Panc1 (cell line): ENCODE measurements at places on chromosomes 3 and 15. TPM values are rescaled to one million over a fixed set of nuclear protein-coding genes. Genes with fewer than 3 reads are reported as not detected.

- DNase-seq = no peak
Measured at GRCh38 chr3:140711390-140712035, 33.6 kb downstream of the TRIM42 start.

GRCh38 chr15:78950343-78950742 is 5.5 kb upstream of the CTSH start:
- DNase-seq = no peak

The U2SURP gene
- total RNA-seq = 135 TPM

GRCh38 chr3:37985637-37986320 is 4.8 kb upstream of the VILL start:
- no peak for DNase-seq

GRCh38 chr3:28840976-28841376 is 439.9 kb upstream of the RBMS3 start:
- no peak for DNase-seq

DNA sequence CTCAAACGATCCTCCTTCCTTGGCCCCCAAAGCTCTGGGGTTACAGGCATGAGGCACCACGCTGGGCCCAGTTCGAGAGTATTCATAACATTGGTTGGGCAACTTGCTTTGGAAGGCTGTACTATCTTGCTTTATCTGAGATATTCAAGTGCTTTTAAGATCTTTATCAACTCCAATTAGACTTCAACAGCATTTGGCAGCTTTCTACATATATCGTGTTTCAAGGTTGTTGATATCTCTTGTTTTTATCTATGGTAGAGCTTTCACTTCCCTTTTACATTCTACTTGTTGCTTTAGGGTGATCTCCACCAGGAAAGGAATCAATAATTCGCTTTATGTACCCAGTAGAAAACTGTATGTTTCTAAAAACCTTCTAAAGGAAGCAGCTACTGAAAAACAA is 395.3 kb downstream of the IL5RA start:
- DNase-seq = no peak

The KLHL6 gene
- 0.03 TPM for total RNA-seq

DNA sequence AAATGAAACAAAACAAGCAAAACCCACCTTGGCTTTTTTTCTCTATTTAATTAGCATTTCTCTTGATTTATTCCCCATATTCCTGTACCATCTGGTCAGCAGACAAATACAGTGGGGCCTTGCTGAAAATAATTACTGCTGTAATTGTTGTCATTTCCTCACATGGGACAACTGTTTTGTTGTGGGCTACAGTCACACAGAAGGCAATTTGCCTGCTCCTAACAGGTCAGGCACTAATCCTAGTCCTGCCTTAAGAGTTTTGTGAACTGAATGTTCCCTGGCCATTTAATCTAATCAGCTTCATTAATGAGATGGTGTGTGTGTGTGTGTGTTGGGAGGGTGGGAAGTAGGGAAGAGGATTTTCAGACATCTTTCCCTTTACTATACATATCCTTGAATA is 11.6 kb downstream of the TRPC1 start:
- DNase-seq = no peak

- DNase-seq = no peak
Measured at GRCh38 chr3:126102530-126102951, 18.6 kb upstream of the SLC41A3 start.

GRCh38 chr15:52498706-52499105 is 30.0 kb downstream of the MYO5A start:
- DNase-seq = no peak

The CKMT1B gene
- total RNA-seq = 2.4 TPM

DNA sequence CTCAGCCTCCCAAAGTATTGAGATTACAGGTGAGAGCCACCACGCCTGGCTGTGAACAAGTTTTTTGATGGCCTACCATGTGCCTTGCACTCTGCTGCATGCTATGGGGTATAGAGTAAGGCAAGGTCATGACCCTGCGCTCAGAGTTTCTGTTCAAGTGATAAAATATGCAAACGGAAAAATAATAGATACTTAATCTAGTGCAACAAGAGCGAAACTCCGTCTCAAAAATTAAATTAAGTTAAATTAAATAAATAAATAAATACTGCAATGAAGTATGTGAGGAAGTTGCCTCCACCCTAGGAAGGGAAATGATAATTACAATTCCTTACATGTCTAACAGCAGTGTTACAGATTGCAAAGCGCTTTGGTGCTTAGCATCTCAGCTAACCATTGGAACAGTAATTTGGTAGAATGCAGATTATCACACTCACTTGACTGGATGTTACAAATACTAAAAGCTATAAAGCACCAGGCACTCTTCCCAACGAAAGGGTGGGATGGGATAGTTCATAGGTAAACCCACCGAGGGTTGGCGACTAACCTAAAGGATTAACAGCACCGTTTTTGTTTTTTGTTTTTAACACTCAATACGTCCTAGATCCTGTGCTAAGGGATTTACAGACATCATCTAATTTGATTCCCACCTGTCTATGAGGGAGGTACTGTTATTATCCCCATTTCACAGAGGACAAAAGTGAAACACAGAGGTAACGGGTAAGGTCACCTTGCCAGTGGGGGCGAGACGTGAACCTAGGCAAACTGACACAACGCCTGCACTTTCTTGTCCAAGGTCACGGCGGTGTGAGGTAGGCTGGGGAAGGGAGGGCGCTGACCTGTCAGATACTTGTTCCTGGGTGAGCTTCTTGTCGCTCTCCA is 793 bp upstream of the FANCD2 start:
- DNase-seq = no peak

GRCh38 chr3:56468184-56469106 is at the start of gene ERC2:
ERC2 (minus strand) TSS chr3:56468467.
- no peak for DNase-seq

The CCDC14 gene
- 57.7 TPM for total RNA-seq

- DNase-seq = no peak
Measured at GRCh38 chr3:151142929-151143328, 57.5 kb downstream of the MED12L start.

The SPINK8 gene
- not detected for total RNA-seq

DNA sequence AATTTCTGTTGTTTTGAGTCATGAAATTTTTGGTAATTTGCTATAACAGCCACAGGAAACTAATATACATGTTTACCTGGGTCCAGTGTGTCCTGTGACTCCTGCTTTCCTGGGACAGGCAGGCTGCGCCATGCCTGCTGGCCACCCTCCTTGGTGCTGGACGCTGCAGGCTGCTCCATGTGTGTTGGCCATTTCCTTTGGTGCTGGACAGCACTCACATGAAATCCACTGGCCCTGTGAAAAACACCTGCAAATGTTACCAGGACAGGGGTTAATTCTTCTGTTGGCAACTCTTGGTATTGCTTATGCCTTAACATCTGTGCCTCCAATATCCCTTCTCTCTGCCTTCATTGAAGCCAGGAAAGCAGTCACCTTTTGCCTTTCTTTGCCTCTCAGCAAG is 86.9 kb upstream of the ATP10A start:
- DNase-seq = no peak

The CCR4 gene
- 0.10 TPM for total RNA-seq

The SLMAP gene
- 49.2 TPM for total RNA-seq

DNA sequence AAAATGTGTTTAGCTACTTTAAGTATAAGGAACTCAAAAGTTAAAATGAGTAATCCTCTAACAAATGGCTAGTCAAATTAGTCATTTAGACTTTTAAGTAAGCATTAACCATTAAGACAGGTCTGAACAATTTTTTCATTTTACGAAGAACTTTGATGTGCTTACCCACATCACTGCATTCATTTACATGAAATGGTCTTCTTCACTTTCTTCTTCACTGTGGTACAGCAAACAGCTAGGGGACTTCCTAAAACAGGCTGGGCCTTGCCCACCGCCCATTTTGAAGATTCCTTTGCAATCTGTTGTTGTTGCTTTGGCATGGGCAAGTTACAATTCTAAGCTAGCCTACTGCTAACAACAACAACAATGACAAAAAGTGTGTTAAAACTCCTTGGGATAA is 67.4 kb downstream of the CBLB start:
- no peak for DNase-seq

The GOLGA8Q gene
- 1.1 TPM for total RNA-seq

The SLC28A2 gene
- 0.23 TPM for total RNA-seq

DNA sequence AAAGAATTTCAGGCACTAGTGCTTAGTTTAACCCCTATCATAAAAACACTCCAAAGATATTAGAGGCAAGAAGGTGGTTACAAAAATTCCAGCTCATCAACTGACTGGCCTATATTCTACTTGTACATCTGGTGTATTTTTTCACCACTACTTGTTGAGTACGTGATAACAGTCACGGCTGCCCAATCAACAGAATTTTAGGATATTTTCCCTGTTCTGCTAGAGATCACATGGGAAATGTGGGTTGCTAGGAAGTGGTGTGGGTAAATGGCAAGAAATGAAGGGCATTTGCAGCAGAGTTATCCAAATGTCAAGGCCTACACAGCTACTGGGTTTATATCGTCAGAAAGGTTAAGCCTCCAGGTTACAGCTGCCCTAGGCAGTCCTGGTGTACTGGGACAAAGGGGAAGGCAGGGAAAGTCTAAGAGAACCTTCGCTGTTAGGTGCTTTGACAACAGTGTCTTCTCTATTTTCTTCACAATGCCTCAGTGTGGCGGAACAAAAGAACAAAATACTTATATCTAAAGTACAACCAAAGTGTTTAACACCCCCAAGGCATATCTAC is 81.9 kb downstream of the FMN1 start:
- no peak for DNase-seq

The DUOXA2 gene
- total RNA-seq = not detected

The PRR20G gene
- total RNA-seq = not detected

The COL7A1 gene
- total RNA-seq = 40.0 TPM
